ENCODE measurements at places on chromosomes 6 and 20.

- DNase-seq, result no peak
These were observed 17.7 kb upstream of the STX16 start for GRCh38 chr20:58633161-58634053.

GRCh38 chr6:161843066-161843465 lies 569.2 kb upstream of the AGPAT4 start:
- no peak for DNase-seq

DNA sequence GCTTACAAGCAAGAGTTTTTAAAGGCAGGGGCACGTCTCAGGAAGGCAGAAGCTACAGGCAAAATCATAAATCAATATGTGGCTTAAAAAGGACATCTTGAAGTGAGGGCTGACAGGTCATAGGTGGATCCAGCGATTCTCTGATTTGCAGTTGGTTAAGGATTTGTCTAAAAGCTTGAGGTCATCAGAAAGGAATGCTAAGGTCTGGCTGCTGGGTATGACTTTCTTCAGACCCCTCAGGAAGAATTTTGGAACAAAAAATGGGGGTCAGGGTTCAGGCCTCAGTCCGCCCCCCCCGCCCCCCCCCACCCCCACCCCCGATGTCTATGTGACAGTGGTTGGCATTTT lies 261.9 kb downstream of the CDH4 start:
- DNase-seq, result no peak

GRCh38 chr6:148972481-148972880 lies 225.7 kb downstream of the UST start:
- peak; percentile 25 for DNase-seq

DNA sequence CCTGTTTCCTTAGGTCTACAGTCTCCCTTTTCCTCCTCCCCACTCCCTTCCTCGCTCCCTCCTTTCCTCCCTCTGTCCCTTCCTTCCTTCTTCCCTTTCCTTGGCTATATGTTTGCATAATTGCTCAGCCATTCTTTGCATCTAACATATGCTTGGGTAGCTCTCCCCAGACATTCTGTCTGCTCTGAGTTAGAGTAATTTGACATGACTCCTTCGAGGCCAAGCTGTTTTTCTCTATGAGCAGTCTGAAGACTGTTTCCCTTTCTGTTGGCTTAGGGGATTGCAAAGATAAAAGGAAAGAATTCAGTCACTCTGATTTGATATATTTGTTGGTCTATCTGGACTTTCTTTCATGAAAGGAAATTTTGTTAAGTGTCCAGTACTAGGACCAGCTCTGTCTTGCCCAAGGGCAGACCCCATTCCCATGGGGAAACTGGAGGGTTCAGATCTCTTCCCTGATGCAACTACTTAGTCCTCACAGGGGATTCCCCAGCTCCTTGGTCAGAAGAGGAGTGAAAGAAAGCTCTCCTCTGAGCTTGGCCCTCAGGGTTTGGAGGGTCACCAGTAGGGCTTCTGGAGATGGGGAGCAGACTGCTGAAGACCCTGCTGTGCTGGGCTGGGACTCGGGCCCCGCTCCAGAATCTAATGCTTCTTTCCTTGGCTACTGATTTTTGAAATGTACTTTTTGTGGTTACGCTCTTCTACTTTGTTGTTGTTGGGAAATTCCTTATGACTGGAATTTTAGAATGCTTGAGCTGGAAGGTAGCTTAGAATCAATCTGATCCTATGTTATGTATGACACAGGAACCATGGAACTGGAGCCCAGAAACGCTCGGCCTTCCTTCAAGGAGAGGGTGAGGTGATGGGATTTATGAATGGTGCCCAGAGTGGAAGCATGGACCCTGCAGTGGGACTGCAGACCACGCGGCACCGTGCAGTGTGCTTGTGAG lies 63.7 kb upstream of the SLC22A23 start:
- DNase-seq, result no peak

DNA sequence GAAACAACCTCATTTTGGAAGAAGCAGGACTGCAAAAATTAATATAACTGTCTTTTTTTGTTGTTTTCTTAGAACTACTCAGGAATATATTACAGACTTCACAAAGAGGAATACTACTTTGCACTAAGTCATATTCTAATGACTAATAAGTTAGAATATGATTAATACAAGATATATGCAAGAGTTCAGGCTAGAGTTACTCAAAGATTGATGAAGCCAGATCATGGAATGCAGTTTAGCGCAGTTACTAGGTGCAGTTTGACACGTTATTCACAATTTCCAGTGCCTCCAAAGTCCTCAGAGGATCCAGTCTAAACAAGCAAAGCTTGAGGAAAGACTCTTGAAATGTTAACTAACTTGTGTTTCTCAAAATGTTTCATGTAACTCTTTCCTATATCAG lies 1.2 kb upstream of the MYCT1 start:
- no peak for DNase-seq
